ENCODE measurements at places on chromosomes 12 and 14.

- no peak for DNase-seq
- H3K4me1 ChIP-seq, result no peaks in the 10 kb centered on the region
- no peak overlapping the region for H3K4me3 ChIP-seq
- H3K27me3 ChIP-seq, result peaks cover 4% of the 10 kb centered on the region
- no peaks in the 10 kb centered on the region for H3K36me3 ChIP-seq
Observed at GRCh38 chr12:3533703-3534386, 42.8 kb downstream of the PRMT8 start.

DNA sequence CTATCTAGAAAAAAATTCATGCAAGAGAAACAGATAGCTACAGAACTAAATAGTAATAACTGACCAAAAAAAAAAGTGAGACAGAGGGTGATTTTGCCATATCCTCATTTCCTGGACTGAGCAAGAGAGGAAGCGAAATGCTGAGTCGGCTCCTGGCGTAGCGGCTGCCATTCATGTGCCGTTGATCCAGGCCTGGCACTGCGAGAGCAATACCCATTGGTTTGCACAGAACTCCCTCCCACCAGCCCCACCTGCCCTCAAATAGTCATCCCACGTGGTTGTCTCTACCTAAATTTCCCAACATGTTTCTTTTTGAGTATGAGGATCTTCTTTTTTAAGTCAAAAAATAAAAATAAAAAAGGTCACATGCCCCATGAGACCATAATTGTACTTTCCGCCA is 9.4 kb upstream of the WNT5B start:
- no peak overlapping the region for H3K27ac ChIP-seq
- DNase-seq, result no peak
- no peak overlapping the region for H3K4me3 ChIP-seq

- H3K27me3 ChIP-seq, result no peaks in the 10 kb centered on the region
- DNase-seq, result no peak
- peaks cover 35% of the 10 kb centered on the region for H3K4me1 ChIP-seq
- H3K4me3 ChIP-seq, result no peak overlapping the region
Observed at GRCh38 chr12:11731455-11731854, 82.0 kb downstream of the ETV6 start.

- no peaks in the 10 kb centered on the region for H3K27me3 ChIP-seq
- no peak overlapping the region for H3K4me3 ChIP-seq
- DNase-seq, result no peak
- H3K4me1 ChIP-seq, result no peaks in the 10 kb centered on the region
Observed at GRCh38 chr12:46981622-46982021, 97.8 kb upstream of the PCED1B start.

DNA sequence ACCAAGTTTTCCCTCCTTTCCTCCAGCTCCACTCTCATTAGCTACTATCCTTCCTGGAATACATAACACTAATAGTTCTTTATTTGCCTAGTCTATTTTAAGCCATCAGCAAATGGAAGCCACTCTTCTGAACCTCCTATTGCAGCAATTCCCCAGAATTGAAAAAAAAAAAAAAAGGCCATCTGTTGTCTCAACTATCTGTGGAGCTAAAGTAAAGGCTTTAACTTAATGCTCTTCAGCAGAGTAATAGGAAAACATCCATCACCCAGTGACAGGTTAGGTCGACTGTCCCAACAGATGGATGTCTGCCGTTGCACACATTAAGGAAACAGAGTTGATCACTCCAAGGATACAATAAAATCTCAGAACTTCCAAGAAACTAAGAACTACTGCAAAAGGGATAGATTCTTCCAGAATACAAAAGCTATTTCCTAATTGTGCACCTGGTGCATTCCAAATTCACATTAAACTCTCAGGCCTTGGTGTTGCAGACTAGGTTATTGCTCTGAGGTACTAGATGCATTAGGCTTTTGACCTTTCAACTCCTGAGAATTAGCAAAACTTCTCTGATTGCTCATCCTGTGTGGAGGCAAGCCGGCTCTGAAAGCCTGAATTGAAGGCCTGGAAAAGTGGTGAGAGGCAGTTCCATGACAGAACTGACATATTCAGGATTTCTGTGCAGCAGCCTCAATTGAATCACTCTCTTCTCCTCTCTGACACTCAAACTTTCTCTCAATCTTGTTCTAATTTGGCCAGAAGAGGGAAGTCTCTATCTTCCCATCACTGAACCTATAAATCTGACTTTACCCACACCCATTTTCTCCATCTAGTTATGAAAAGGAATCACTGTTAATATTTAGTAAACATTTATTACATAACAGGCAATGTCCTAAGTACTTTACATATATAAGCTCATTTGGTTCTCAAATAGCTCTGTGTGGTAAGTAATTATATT is 238.4 kb upstream of the HMGA2 start:
- H3K36me3 ChIP-seq, result no peaks in the 10 kb centered on the region
- no peak overlapping the region for H3K4me3 ChIP-seq
- no peaks in the 10 kb centered on the region for H3K27me3 ChIP-seq
- no peak overlapping the region for H3K27ac ChIP-seq
- DNase-seq, result no peak
- H3K4me1 ChIP-seq, result no peaks in the 10 kb centered on the region

- no peak overlapping the region for H3K27ac ChIP-seq
- H3K4me3 ChIP-seq, result no peak overlapping the region
- no peaks in the 10 kb centered on the region for H3K4me1 ChIP-seq
Observed at GRCh38 chr12:130992448-130992847, 38.7 kb downstream of the ADGRD1 start.

GRCh38 chr14:74968811-74969210 is 13.4 kb upstream of the PGF start:
- H3K4me1 ChIP-seq, result no peaks in the 10 kb centered on the region
- no peak overlapping the region for H3K27ac ChIP-seq
- no peak for DNase-seq
- no peaks in the 10 kb centered on the region for H3K36me3 ChIP-seq
- H3K4me3 ChIP-seq, result no peak overlapping the region

DNA sequence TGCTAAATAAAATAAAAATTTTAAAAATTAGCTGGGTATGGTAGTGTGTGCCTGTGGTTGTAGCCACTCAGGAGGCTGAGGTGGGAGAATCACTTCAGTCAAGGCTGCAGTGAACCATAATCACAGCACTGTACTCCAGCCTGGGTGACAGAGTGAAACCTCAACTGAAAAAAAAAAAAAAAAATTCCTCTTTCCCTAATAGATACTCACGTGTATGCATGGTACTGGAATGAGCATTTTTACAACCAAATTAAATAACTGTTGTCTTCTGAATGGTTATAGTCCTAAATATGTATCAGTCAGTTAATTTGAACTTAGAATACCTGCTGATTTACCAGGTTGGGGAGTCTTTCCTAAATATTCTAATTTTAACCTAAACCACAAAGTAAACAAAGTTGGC is 98.3 kb upstream of the ATF1 start:
- no peak for DNase-seq
- H3K27me3 ChIP-seq, result no peaks in the 10 kb centered on the region
- no peak overlapping the region for H3K27ac ChIP-seq
- H3K4me3 ChIP-seq, result no peak overlapping the region

DNA sequence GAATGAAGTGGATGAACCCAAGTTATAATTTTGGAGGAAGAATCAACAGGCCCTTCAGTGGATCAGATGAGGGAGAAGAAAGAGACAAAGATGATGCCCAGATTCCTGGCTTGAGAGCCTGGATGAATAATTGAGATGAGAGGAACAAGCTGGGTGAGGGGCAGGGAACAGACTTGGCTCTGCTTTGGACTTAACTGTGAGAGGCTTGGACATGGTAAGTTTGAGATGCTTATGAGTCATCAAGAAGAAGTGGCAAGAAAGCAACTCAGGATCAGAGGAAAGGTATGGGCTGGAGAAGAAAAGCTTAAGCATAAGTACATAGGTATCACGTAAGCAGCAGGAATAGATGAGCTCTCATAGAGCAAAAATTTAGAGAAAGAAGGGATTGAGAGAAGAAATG is 55.3 kb downstream of the FIGNL2 start:
- DNase-seq, result no peak
- H3K36me3 ChIP-seq, result peaks cover 39% of the 10 kb centered on the region

- H3K4me3 ChIP-seq, result no peak overlapping the region
- no peaks in the 10 kb centered on the region for H3K4me1 ChIP-seq
- no peaks in the 10 kb centered on the region for H3K36me3 ChIP-seq
- DNase-seq, result no peak
- H3K27ac ChIP-seq, result no peak overlapping the region
- H3K27me3 ChIP-seq, result no peaks in the 10 kb centered on the region
Observed at GRCh38 chr14:26993556-26993955, 395.7 kb upstream of the NOVA1 start.

DNA sequence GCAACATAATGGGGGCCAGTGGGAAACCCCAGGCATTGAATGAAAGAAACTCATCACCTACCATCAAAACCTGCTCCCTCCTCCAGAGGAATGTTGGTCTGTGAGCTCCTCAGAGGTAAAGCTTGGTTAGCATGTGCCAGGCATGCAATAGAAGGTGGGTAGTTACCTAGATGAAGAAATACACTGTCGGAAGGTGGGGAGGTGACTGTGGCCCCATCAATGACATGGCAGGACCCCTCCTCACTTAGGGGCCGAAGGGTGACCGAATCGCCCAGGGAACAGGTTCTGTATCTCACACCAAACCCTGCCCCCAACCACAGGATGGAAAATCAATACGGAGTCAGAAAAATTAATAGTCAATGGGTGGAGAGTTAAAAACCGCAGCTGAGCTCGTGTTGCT is 135.6 kb downstream of the BCL11B start:
- H3K36me3 ChIP-seq, result no peaks in the 10 kb centered on the region
- peaks cover 12% of the 10 kb centered on the region for H3K4me1 ChIP-seq
- H3K27ac ChIP-seq, result no peak overlapping the region
- H3K4me3 ChIP-seq, result no peak overlapping the region

GRCh38 chr14:101622251-101623076 is 61.2 kb downstream of the DIO3 start:
- H3K4me1 ChIP-seq, result no peaks in the 10 kb centered on the region
- no peaks in the 10 kb centered on the region for H3K36me3 ChIP-seq
- DNase-seq, result no peak
- no peak overlapping the region for H3K4me3 ChIP-seq

DNA sequence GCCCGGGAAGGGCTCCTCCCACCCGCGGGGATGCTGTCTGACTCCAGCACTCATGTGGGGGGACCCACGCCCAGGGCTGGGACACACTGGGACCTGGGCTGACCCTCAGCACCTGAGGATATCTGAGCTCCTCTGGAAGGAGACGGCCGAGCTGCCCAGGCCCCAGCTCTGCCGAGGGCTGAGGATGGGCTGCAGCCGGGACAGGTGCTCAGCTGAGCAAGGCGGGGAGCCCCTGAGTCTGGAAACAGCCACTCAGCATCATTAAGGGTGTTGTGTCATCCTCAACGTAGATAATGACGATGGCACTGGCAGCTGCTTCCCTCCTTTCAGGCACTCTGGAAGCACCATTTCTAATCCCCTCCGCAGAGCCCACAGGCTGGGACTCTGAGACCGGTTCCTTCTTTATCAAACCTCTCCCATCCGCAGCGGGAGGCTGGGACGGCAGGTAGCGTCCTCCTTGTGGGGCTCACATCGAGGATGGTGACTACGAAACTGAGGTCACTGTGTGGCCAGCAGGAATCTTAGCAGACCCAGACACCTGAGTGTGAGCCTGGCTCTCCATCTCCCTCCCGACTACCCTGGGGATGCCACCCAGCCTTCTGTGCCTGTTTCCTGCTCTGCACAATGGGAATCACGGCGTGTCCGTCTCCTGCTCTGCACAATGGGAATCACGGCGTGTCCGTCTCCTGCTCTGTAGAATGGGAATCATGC is 26.7 kb upstream of the SFSWAP start:
- H3K36me3 ChIP-seq, result no peaks in the 10 kb centered on the region
- H3K4me1 ChIP-seq, result no peaks in the 10 kb centered on the region
- no peak for DNase-seq

- no peaks in the 10 kb centered on the region for H3K36me3 ChIP-seq
- H3K27ac ChIP-seq, result no peak overlapping the region
- DNase-seq, result no peak
- H3K4me1 ChIP-seq, result no peaks in the 10 kb centered on the region
- no peaks in the 10 kb centered on the region for H3K27me3 ChIP-seq
Observed at GRCh38 chr14:40312296-40312695, 880.1 kb upstream of the FBXO33 start.

GRCh38 chr12:50788561-50788960 is 24.7 kb downstream of the ATF1 start:
- no peak overlapping the region for H3K4me3 ChIP-seq
- DNase-seq, result no peak
- H3K4me1 ChIP-seq, result no peaks in the 10 kb centered on the region
- no peaks in the 10 kb centered on the region for H3K27me3 ChIP-seq
- no peak overlapping the region for H3K27ac ChIP-seq

DNA sequence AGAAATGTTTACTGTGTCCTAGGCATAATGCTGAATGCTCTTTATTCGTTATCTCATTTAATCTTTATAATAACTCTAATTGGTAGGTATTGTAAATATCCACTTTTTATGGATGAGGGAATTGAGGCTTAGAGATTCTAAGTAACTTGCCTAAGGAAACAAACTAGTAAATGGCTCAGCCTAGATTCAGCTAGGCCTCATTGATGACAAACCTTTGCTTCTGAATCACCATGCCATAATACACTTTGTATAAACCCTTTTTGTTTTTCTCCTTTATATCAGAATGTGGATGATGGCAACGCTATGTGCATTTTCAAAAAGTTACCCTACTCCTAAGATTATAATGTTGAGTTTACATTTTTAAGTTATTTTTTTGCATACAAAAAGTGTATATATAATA is 34.0 kb downstream of the MNAT1 start:
- no peak overlapping the region for H3K4me3 ChIP-seq
- no peaks in the 10 kb centered on the region for H3K36me3 ChIP-seq
- no peak overlapping the region for H3K27ac ChIP-seq
- no peak for DNase-seq
- no peaks in the 10 kb centered on the region for H3K4me1 ChIP-seq
- no peaks in the 10 kb centered on the region for H3K27me3 ChIP-seq

GRCh38 chr12:5114436-5114835 is 70.8 kb downstream of the KCNA5 start:
- H3K27ac ChIP-seq, result no peak overlapping the region
- no peak overlapping the region for H3K4me3 ChIP-seq
- H3K4me1 ChIP-seq, result no peaks in the 10 kb centered on the region
- no peak for DNase-seq
- no peaks in the 10 kb centered on the region for H3K36me3 ChIP-seq

DNA sequence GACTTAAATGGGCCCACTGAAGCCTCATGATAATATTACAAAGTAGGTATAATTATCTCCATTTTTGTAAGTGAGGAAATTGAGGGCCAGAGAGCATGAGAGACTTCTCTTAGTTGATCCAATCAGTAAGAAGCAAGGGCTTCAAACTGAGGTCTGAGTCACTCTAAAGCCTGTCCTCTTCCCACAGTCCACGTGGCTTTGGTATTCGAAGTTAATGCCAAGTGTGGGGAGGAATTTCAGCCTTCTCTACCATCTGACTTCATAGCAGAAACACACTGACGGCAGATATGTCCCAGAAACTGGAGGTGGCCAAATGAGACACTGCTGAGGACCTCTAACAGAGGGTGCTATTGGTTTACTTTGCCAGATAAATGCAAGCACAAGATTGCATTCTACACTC is 114.4 kb upstream of the OVCH1 start:
- no peaks in the 10 kb centered on the region for H3K4me1 ChIP-seq
- no peaks in the 10 kb centered on the region for H3K36me3 ChIP-seq
- H3K27ac ChIP-seq, result no peak overlapping the region
- H3K27me3 ChIP-seq, result peaks cover 6% of the 10 kb centered on the region
- H3K4me3 ChIP-seq, result no peak overlapping the region

All from DND-41 (cell line).